ENCODE measurements at places on chromosomes 12 and 14.

- DNase-seq: peak; percentile 68
Observed at GRCh38 chr12:6312529-6313325, 2.2 kb downstream of the PLEKHG6 start.

- DNase-seq: no peak
Observed at GRCh38 chr12:119836781-119837180, 40.3 kb downstream of the CIT start.

DNA sequence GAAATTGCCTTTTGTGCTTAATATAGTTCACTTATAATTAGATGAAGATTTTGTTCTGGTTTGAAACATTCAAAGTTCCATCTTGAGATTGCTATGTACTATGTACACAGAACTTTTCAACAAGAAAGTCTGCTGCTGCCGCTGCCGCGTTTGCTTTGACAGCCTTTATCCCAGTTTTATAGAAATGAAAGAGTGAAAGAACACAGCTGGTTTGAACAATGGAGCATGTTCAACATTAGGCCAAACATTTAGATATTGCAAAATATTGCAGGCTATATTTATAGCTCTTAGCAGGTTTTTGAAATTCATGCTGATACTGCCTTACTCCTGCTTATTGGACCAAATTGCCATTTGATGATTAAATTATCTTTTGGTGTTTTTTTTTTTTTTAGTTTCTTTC lies 299.8 kb upstream of the PRKD1 start:
- no peak for DNase-seq

DNA sequence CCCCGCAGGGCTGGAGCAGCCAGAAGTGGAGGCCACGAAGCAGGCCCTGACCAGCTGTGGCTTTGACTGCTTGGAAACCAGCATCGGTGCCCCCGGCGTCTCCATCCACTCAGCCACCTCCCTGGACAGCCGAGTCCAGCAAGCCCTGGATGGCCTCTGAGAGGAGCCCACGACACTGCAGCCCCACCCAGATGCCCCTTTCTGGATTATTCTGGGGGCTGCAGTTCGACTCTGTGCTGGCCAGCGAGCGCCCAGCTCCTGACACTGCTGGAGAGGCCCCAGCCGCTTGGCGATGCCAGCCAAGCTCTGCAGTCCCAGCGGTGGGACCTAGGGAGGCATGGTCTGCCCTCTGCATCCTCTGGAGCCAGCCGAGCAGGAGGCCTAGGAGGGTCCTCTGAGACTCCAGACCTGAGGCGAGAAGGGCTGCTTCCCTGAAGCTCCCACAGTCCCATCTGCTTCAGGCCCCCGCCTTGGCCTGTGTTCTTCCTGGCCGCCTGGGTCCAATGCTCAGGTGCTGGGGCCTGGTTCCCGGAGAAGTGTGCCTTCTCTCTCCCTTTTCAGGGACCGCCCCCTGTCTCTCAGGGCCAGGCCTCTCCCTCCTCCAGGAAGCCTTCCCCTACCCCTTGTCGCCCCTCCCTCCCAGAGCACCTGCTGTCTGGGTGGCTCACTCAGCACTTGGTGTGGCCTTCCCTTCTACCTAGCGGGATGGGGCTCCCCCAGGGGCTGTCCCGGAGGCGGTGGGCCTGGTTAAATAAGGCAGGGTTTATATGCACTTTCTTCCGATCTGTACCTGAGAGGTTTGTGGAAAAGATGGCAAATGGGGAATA lies 23.0 kb downstream of the MVK start:
- peak; percentile 16 for DNase-seq

- peak; percentile 77 for DNase-seq
Observed at GRCh38 chr14:81324011-81324410, 76.1 kb downstream of the STON2 start.

DNA sequence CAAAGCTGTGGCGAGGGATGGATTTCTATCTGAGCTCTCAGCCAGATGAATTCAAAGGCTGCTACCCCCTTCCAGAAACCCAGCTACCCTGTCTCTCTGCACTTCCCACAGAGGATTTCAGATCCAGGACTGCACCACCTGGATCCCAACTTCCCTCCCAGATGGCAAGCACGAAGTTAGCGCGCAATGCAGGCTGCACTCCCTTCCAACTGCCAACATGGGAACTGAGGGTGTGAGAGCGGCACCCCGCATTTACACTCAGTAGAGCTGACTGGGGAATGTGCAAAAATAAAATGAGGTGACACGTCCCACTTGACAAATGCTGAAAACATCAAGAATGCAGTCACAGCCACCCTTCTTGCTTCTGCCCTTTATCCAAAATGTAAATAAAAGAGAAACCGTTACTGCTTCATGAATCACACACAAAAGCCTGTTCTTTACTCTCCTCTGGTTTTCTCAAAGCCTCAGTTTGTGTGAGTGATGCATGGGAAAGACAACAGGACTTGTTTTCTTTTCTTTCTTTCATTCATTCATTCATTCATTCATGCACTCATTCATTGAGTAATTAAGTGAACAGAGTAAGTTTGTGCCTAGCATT lies 85.7 kb downstream of the ITPK1 start:
- DNase-seq: no peak

GRCh38 chr14:55665067-55665675 lies 85.2 kb downstream of the KTN1 start:
- DNase-seq: no peak

GRCh38 chr12:116759783-116760621 lies 21.9 kb downstream of the RNFT2 start:
- DNase-seq: peak; percentile 80

GRCh38 chr14:98168211-98168985 lies 1103.6 kb downstream of the BCL11B start:
- DNase-seq: no peak

DNA sequence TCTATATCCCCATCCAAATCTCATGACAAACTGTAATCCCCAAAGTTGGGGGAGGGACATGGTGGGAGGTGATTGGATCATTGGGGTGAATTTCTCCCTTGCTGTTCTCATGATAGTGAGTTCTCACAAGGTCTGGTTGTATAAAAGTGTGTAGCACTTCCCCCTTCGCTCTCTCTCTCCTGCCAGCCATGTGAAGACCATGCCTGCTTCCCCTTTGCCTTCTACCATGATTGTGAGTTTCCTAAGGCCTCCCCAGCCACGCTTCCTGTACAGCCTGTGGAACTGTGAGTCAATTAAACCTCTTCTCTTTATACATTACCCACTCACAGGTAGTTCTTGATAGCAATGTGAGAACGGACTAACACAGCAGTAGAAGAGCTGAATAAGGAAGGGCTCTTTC lies 62.6 kb upstream of the VASH1 start:
- DNase-seq: no peak

DNA sequence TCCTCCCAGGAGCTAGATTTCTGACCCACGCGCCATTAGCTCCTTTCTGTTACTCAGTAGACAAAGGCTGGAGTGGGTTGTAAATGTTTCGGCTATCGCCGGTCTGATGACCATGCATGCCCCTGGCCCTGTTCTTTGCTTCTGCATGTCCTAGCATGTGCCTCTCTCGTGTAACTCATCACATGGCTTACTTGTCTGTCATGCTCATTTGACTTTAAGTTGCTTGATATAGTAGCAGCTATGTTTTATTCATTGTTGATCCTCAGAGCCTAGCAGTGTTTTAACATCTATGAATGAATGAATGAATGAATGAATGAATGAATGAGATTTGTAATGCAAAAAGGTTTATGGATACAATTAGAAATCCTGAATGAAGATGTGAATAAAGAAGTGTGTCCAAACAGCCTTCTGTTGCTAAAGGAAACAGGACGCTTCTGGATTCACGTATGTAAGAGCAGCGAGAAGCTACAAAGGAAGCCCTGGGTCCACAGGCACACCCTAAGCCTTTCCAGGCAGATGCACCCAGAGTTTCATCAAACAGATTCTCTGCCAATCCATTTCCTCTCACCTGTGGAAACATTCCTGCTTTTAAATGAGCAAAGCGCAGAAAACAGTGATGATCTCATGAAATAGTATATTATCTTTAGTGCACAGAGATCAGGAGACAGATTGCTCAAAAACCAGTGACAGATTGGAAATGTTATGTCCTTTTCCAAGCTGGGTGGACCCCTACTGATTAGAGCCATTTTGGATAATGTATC lies 3.4 kb downstream of the GSG1 start:
- no peak for DNase-seq

- no peak for DNase-seq
Observed at GRCh38 chr12:123690191-123690840, 19.4 kb downstream of the TCTN2 start.

DNA sequence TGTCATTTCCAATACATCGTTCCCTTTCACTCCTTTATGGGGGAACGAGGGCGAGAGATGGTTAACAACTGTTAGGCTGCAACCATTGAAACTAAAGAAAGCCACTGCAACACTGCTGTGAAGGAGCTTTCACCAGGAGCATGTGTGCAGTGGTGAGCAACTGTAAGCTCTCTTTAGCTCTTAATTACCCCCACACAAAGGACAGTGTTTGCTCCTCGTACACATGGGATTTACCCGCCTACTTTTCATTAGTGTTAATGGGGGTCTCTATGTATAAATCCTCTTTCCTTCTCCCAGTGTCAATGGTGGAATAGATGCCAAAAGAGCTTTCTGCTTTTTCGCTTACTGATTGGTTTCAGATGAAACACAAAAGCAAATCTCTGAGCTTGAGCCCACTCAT lies 343.1 kb downstream of the FLRT2 start:
- DNase-seq: no peak

DNA sequence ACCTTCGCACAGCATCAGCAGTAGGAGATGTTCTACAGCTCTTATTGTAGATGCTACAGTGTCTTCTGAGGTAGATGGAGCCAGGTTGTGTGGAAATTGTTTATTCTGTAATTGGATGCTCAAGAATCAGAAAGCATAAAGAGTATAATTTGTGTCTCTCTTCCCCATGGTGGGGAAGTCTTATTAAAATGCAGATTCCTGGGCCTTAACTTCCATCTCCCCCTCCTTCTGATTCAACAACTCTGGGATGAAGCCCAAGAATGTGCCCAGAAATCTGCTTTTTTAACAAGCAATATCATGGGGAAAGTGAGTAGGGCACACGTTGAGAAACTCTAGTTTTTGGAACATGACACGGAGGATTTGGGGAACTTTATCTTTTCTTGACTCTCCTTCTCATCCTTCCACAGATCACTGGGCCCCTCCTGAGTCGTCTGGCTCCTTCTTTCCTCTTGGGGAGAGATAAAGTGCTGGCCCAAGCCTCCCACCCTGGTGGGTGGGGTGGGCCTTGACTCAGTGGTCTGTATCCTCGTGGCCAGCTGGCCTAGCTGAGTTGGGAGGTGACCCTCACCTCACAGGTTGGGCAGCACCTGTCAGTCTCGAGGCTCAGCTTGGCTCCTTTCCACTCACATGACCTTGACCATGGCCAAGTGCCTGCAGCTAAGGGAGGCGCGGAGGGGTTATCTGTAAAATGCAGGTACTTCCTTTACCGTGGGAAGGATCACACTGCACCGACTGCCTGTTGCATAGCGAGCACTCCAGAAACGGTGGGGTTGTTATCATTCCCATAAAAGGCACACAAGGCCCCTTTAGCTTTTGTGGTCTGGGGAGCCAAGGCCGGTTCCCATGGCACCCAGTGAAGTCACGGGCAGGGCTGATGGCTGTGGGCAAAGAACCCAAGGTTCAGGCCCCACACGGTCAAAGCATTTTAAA lies 141.9 kb downstream of the CHST11 start:
- DNase-seq: no peak

- no peak for DNase-seq
Observed at GRCh38 chr12:88922816-88923215, 342.5 kb upstream of the KITLG start.

DNA sequence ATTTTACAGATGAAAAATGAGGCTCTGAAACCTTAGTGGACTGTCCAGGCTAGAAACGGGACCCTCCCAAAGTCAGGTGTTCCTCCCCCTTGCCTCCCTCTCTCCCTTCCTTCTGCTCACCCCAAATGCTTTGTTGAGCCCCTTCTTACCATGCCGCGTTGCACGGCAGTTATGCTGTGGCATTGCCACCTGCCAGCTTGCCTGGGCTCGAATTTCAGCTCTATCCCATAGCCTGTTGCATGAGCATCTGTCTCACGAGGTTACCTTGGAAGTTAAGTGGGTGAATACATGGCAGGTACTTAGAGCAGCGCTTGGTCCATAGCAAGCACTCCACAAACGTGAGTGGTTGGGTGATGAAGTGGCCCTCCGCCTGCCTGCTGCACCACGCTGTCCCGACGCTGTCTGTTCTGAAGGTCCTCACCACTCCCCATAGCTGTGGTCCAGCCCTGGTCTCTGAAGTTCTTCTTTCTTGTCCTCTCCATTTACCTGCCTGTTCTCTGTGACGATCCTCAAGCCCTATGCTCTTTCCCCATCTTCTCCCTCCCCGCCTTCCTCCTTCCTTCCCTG lies 269.9 kb downstream of the CACNA1C start:
- DNase-seq: no peak

DNA sequence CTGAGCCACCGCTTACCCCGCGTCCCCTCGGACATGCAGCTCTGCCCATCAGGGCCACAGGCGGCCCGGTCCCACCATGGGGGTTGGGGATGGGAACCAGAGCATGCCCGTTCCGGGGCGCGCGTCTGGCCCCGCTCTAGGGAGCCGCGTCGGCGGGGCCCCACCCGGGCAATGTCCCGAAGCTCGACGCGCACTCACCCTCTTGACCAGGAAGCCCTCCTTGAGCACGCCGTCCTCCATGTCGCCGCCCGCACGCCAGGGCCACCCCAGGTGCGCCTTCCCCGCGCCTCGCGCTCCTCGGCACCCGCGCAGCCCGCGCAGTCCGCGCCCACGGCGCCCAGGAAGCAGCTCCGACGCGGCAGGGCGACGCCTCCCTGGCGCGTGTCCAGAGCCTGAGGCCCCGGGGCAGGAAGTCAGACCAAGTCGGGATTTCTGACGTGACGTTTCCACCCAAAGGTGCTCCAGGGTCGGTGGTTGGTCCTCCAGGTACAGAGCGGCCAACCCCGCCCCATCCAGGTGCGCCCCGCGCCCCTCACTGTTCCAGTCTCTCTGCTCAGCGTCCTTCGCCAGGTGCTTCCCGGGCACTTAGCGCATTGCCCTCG lies at the start of gene PLEK2:
TSS of gene PLEK2 (minus strand) at position 346 of the 602 bp plus-strand sequence. CDS start at position 240, 106 bp downstream.
- DNase-seq: peak; percentile 65

- DNase-seq: no peak
Observed at GRCh38 chr12:42511656-42512055, 77.9 kb downstream of the PRICKLE1 start.

DNA sequence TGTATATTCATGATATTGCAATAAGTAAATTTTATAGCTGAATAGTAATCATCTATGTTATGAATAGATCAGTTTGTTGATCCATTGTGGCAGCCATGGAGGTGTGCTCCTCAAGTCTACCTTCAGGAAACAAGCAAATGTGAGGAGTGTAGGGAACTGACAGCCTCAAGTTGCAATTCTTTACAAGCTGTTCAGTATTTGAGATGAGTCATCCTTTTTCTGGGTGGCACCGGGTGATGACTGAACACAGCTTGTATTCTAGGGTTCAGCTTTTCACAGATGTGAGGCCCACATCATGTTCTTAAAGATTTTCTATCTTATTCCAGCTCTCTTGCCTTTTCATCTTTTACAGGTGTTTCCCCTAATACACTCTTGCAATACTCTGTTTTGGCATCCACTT lies 452.4 kb downstream of the KCNH5 start:
- DNase-seq: no peak

- no peak for DNase-seq
Observed at GRCh38 chr14:102518063-102518648, 8.6 kb upstream of the ANKRD9 start.
